ENCODE measurements at places on chromosomes 6 and 20. TPM values are rescaled to one million over a fixed set of nuclear protein-coding genes. Genes with fewer than 3 reads are reported as not detected.

- no peak for DNase-seq
Measured at GRCh38 chr6:37536491-37537190, 36.9 kb upstream of the CCDC167 start.

GRCh38 chr6:102355578-102355977, 962.1 kb downstream of the GRIK2 start:
- no peak for DNase-seq

DNA sequence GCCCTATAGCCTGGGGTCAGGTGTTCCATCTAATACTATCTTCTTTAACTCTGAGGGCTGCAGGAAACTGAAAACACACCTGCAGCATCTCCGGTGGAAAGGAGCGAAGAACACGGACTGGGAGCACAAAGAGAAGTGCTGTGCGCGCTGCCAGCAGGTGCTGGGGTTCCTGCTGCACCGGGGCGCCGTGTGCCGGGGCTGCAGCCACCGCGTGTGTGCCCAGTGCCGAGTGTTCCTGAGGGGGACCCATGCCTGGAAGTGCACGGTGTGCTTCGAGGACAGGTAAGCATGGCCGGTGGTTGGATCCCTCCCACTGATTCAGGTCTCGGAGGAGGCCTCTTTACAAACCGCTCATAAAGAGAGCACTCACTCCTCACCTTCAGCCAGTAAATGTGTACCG, 15.5 kb downstream of the SYTL3 start:
- no peak for DNase-seq

DNA sequence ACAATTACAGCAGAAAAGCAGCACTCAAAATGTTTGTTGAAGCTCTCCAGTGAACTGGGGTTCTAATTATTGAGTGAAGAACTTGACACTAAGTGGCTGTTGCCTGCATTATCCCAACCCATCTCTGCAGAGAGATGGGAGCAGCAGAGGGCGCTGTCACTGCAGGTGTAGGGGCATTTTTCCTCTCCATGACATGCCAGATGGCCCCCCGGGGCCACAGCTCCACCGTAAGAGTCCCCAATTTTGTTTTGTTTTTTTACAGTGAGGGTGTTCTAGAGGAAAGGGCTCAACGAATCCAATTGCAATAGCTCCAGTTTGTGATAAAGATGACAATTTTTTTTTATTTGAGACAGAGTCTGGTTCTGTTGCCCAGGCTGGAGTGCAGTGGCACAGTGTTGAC, 1.9 kb upstream of the FUCA2 start:
- DNase-seq, result peak; percentile 26

DNA sequence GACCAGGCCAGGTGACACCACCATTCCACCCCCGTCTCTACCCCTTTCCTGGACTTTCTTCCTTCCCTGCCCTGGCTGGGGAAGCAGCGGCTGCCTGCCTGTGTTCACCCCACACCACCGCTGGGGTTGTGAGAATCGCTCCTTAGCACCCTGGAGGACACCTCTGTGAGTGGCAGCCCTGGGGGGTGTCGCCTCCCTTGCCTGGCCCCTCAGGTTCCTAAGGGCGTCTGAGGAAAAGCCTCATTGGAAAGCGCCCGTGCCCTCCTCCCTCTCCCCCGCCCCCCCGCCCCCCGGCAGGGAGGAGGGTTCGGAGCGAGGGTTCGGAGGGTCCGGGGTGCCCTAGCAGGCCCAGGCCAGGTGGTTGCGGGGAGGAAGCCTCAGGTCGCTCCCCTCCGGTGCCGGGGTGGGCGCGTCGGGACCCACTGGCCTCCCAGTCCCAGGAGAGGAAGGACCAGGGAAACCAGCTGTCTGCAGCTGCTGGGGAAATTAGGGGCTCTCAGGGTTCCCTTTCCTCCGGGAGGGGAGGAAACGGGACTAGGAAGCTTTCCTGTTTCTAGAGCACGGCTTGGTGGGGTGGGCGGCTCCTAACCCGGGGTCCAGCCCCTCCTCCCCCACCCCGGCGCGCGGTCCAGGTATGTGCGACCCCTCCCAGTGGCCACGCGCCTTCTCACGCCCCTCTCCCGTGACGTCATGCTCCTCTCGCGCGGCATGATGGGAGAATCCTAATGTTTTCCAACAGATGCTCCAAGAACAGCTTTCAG, at the start of gene PHACTR3:
Gene PHACTR3, plus strand, starts transcription at position 760 of the 761 bp plus-strand sequence. CDS start 475 bp downstream, outside the sequence.
- DNase-seq, result peak; percentile 14

GRCh38 chr6:16294371-16294770, 56.0 kb downstream of the GMPR start:
- no peak for DNase-seq

Gene UNC5CL
- 38.1 TPM for total RNA-seq

Gene SUMO4
- 2.6 TPM for total RNA-seq

Gene ATP9A
- 28.1 TPM for total RNA-seq

Gene DPPA5
- total RNA-seq, result not detected

Gene SLC35D3
- not detected for total RNA-seq

Gene SYCP2L
- 1.00 TPM for total RNA-seq

Data from hepatocyte (in vitro differentiated cells).